ENCODE measurements at places on chromosomes 3 and 15.

DNA sequence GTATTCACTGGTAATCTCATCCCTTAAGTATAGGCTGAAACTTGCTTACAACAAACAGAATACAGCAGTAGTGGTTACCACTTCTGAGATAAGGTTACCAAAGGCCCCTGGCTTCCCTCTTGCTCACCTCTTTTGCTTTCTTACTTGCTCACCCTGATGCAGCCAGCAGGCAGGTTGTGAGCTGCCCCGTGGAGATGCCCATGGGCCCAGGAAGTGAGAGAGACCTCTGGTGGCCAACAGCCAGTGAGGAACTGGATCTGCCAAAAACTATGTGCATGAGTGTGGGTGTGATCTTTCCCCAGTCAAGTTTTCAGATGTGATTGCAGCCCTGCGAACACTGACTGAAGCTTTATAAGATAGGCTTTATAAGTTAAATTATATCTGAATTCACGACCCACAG lies 48.7 kb downstream of the NMNAT3 start:
- DNase-seq, result no peak

DNA sequence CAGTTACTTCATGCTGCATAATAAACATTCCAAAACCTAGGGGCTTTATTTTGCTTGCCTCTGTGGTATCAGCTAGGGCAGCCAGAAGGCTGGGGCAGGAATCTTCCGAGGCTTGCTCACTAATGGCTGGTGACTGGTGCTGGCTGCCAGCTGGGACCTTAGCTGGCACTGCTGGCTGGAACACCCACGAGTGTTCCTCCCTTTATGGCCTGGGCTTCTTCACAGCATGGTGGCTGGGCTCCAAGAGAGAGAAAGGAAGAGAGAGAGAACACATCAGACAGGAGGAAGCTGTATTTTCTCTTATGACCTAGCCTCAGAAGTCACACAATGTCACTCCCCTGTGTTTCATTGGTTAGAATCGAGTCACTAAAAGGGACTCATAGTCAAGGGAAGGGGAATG lies 23.9 kb upstream of the CDCP1 start:
- DNase-seq, result no peak

GRCh38 chr15:75104804-75105557 lies 81.6 kb downstream of the PPCDC start:
- no peak for DNase-seq

DNA sequence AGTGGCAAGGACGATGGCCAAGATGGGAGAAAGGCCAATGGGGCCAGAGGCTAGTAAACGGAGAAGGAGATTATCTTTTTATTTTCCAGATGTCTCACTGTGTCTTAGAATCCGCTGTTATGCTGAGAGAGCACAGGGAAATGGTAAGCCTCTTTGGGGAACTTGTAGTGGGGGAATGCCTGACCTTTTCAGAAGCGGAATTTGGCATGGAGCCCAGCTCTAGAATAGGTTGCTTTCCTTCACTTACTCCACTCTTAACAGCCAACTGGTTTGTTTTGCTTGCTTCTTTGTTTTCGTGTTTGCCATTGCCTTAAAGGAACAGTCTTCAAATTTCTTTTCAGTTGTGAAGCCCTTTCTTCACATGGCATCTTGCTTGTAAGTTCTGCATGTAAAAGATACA lies 316.2 kb upstream of the THRB start:
- no peak for DNase-seq

- no peak for DNase-seq
These were observed 471.2 kb downstream of the NR2F2 start for GRCh38 chr15:96801576-96802150.

GRCh38 chr15:68353421-68354135 lies 76.0 kb downstream of the FEM1B start:
- DNase-seq, result no peak

DNA sequence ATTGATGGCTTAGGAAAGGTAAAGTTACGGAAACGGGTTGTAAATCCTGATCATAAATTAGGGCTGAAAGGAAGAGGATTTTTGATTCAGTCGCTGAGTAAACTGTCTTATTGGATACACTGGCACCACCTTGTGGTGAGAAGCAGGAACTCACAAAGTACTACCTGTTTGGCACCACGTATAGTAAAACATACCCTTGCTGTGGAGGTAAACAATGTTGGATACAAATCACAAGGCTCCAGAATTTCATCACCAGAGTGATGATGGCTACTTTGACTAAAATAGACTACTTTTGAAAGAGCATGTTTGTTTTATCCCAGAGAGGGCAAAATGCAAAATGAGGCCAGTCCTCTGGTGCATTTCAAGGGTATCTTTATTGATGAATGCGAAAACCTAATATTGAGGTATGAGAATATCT lies 216.9 kb downstream of the IGSF11 start:
- no peak for DNase-seq

DNA sequence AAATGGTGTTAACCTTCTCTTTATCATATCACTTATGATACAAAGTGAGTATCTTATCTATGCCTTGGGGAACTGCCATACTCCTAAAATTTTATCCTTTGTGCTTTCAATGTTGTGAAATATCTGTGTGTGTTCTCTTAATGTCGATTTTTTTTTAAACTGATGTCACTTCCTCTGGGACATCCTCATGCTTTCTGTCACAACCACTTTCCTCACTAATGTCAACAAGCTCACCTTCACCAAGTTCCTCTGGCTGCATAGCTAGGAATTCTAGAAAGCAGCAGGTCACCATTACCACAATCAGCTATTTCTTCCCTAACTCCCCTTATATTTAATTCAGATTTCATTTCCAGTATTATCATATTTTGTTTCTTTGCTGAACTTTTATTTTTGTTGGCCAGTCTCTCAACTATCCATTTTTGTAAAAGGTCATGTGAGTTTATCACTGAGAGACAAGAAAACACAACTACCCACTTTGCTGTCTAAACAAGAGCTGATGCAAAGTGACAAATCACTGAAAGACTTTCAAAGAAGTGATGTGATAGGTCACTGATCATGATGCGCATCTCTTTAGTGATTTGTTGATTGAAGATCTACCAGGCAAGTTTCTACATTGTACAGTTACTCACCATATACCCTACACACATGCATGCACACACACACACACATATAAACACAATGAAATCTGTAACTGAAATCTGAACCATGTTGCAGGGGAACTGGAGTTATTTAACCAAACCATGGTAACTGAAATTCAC lies 369.0 kb downstream of the ULK4 start:
- no peak for DNase-seq

GRCh38 chr15:72856549-72857040 lies 73.0 kb upstream of the ADPGK start:
- DNase-seq, result no peak

DNA sequence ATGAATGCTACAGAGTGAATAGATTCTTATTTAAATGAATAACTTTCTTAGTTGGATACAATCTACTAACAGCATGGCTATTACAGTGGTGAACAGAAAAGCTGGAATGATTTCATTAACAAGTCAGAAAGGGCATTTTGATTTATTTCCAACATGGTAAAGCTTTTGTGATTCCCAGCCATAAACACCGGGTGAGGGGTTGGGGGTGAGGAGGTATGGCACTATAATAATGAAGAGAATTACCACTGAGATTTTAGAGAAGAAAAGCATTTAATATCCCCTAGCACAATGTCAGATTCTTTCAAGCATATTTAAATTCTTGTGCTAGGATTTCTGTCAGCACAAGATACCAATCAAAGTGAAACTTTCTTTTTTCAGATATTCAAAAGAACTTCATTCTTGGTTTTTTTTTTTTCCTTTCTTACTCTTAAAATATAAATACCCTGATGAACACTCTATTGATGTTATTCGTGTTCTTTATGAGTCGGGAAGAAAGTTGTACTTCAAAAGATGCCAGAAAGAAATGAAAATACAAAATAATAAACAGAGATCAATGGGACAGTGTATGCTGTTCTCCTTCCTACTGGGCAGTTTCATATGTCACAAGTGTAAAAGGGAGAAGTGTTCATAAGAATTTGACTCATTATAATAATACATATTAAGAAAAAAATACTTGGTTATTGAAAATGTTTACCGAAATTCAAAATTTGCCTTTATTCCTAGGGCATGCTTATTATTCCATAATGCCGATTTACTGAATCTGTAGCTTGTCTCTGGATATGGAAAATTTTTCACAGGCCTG lies 522.8 kb downstream of the CADM2 start:
- DNase-seq, result no peak

DNA sequence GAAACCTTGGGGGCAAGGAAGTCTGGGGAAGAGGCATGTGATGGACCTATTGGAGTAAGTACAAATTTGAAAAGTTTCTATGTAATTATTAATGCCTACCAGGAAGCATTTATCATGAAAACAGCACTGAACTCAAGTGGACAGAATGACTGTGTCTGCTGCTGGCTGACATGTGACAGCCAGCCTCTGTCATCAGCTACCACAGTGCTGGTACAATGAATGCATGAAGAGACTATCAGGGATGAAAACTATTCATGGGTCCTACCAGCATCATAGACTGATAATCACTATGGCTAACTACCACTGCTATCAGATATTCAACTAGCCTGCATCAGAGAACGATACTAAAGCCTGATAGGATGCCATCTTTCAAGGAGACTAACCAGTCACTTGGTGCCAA lies 193.5 kb downstream of the RAP2B start:
- DNase-seq, result no peak

- DNase-seq, result no peak
These were observed 102.4 kb downstream of the NR1D2 start for GRCh38 chr3:24047513-24047912.

- no peak for DNase-seq
These were observed 22.8 kb downstream of the PLS1 start for GRCh38 chr3:142618917-142619461.

DNA sequence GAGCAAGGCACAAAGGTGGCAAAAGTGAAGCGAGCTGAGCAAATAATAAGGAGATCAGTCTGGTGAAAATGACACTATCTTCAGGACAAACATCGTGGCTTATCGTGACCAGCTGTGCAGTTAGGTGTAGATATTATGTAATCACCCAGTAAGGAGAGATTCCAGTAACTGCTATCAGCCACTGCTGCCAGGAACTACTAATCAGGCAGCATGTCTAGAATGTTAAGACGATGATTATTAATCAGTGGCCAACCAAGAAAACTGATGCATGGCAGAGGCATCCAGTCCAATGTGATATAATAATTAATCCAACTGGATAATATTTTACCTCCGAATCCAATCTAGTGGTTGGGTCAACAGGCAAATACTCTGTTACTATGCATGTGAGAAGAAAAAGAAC lies 252.7 kb upstream of the ZPLD1 start:
- no peak for DNase-seq

DNA sequence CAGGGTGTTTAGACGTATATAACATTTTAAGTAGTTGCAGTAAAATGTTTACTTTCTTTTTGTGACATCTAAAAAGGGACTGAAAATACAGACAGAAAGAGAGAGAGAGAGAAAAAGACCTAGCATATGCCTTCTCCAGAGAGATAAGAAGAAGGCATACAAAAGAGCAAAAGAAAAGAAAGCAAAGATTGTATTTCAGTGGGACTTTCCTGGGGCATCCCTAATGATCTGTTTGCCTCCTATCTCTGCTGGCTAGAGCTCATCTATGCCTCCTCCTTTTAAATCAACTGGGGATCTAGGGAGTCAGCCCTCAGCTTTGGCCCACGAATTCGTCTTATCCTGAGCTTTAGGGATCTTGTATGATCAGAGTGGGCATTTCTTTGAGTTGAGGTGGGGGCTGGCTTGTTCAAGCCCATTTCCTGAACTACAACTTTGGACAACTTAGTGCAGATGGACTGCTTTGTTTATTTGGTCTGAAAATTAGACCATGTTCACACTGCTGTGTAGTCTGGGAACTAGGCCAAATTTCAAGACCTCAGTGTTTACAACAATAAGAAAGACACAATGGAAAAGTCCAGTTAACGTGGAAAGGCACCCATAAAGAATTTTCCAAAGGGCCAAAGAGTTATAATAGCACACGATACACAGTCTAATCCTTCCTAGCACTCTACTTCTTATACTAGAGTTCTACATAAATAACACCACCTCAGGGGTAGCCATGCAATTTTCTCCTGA lies 61.0 kb downstream of the ATP8B4 start:
- no peak for DNase-seq

DNA sequence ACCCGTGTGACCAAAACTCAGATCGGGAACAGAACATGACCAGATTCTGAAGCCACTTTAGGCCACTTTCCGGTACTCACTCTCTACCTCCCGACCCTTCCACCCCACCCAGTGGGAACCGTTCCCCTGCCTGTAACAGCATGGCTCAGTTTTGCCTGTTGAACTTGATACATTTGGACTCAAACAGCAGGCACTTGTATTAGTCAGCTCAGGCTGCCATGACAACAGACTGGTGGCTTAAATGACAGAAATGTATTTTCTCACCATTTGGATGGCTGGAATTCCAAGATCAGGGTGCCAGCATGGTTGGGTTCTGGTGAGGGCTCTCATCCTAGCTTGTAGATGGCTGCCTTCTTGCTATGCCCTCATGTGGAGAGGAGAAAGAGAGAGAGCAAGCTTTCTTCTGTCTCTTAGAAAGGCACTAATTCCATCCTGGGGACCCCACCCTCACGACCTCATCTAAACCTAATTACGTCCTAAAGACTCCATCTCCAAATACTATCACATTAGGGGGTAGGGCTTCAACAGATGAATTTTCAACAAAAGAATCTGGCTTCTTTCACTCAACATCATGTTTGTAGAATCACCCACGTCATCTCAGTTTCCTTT lies 9.3 kb upstream of the SSUH2 start:
- no peak for DNase-seq

DNA sequence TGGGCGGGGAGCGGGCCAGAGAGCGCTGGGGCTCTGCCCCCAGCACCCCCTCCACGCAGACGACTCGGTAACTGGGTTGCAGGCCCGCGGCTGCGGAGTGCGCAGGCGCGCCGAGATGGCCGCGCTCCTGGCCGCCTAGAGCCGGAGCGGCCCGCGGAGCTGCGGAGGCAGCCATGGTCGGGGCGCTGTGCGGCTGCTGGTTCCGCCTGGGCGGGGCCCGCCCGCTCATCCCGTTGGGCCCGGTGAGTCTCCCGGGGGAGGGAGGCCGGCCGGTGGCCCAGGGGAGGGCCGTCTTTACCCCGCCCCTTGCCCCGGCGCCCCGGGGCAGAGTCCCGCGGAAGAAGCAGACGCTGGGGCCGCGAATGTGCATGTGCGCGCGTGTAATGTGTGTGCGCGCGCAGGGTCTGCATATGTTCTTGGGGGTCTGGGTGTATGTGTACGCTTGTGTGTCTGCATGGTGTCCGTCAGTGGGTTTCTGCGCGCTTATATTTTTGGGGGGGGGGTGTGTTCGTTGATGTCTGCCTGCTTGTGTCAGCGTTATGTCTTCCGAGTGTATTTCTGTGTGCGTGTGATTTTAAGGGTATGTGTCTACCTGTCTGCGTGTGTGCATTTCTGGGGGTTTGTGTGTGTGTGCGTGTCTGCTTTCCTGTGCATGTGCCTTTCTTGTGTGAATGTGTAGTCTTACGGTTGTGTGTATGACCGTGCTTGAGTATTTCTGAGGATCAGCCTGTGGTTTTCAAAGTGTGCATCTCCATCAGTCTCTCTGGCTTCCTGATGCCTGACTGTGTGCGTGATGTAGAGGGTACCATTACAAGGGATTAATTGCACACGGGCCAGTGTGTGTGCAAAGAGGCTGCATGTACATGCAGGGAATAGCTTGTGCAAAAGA lies at the start of gene ABHD14A:
Gene ABHD14A (plus strand): TSS at position 102 of the 889 bp plus-strand sequence. CDS start 72 bp downstream, at position 174.
- DNase-seq, result no peak
